ENCODE measurements at places on chromosomes 2 and 18.

GRCh38 chr2:9360701-9361100 lies 62.6 kb downstream of the ITGB1BP1 start:
- no peak for DNase-seq

GRCh38 chr2:126975671-126976655 lies 77.3 kb downstream of the TEX51 start:
- DNase-seq, result no peak

GRCh38 chr2:3268705-3269029 lies 109.0 kb downstream of the EIPR1 start:
- DNase-seq, result no peak

DNA sequence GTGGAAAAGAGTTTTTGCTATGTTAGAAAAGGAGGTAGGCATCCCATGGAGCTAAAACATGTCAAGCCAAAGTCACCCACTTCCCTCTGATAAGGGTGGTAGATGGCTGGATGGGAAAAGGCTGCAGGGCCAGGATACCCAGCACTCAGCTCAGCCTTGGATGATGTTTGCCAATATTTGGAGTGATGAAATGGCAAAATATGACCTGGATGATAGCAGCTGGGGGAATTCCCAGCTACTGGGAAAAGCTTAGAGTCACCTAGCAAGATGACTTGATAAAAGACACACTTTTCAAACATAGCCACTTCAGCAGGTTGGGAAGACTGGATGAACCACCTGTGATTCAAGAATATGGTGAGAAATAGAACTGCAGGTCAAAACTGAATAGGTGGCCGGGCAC lies 10.1 kb downstream of the RFX8 start:
- DNase-seq, result peak; percentile 47

DNA sequence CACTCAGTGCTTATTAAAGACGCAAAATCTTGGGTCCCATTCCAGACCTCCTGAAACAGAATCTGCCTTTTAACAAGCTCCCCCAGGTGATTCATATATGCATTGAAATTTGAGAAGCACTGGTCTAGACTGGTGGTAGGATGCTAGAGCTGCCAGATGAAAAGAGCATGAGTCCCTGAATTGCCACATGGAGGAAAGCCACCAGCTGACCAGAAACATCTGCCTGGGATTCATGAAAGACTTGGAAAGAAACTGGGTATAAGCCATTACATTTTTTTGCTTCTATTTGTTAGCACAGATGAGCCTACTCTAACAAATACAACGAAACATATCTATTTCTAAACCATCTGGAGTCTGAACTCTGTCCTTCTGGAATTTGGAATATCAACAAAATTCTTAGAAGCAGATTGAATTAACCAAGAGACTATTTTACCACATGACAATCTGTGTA lies 228.9 kb downstream of the RBM43 start:
- no peak for DNase-seq

- no peak for DNase-seq
Measured at GRCh38 chr2:104164721-104165252, 689.1 kb upstream of the POU3F3 start.

- DNase-seq, result no peak
Measured at GRCh38 chr2:202687276-202687675, 52.5 kb downstream of the FAM117B start.

All from suppressor macrophage treated with lipopolysaccharide for 1 hour (primary cell).